Smooth muscle cell of trachea (primary cell): ENCODE measurements at places on chromosomes 3 and 15. TPM values are rescaled to one million over a fixed set of nuclear protein-coding genes. Genes with fewer than 3 reads are reported as not detected.

The PP2D1 gene
- not detected in 2 replicates for total RNA-seq

The RBM15B gene
- 30.4 and 58.7 TPM in 2 replicates for total RNA-seq

The UBA7 gene
- 46.7 and 92.1 TPM in 2 replicates for total RNA-seq

The MYL3 gene
- total RNA-seq: not detected in 2 replicates

The THRB gene
- 2.0 and 2.5 TPM in 2 replicates for total RNA-seq

The GOLGA6D gene
- 0.17 TPM in 1 of 2 replicates, not detected in the other for total RNA-seq

The CTXND1 gene
- under 0.01 TPM in 1 of 2 replicates, not detected in the other for total RNA-seq

The ARGFX gene
- total RNA-seq: not detected in 2 replicates

The ATP8B4 gene
- total RNA-seq: 3.2 and 7.4 TPM in 2 replicates

The LRRIQ4 gene
- not detected in 2 replicates for total RNA-seq

The OR5K2 gene
- not detected in 2 replicates for total RNA-seq
